ENCODE measurements at places on chromosomes 11 and 22.

GRCh38 chr22:30386608-30386959 lies 627 bp downstream of the RNF215 start:
- no peak for DNase-seq

GRCh38 chr11:69003866-69004367 lies 9.1 kb downstream of the MRGPRF start:
- no peak for DNase-seq

DNA sequence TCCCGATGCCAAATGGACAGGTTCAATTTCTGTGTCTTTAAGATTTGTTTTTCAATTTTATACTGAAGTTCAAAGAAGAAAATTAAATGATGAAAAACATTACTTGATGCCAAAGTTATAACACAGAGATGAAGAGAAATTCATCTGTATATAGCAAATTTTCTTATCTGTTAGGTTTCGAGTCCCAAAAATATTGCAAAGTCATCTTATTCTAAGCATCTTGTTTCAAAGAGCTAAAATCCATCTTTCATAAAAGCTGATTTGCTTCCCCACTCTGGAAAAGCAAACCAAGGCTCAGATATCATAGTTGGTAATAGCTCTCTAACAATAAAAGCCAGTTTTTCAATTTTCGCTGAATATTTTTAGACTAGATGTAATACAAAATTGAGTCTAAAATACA lies 19.0 kb upstream of the CCDC89 start:
- DNase-seq = no peak

DNA sequence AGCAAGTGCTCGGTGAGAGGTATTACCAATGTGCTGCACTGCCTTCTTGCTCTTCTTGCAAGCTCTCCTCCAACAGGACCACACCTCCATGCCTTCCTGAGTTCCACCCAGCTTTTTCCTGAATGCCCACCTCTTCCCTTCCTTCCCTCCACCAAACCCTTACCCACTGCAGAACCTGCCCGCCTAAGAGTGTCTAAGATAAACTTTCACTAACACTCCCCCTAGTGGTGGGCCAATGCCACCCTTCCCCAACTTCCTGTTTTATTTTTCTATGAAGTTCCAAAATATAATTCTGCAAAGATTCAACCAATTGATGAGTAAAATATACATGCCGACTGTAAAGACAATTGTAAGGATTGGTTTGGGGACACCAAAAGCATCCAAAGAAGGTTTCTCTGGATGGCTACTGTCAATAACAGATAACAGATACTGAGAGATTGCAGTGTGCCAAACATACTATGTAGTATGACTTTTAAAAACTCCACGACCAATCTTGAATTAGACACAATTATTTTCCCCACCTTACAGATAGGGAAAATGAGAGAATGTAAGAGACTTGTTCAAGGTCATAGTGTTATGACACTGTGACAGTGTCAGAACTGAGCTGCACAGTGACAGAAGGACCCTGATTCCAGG lies 38.6 kb upstream of the BMAL1 start:
- peak; percentile 7 for DNase-seq

GRCh38 chr22:49660321-49660720 lies 167.4 kb downstream of the BRD1 start:
- no peak for DNase-seq

DNA sequence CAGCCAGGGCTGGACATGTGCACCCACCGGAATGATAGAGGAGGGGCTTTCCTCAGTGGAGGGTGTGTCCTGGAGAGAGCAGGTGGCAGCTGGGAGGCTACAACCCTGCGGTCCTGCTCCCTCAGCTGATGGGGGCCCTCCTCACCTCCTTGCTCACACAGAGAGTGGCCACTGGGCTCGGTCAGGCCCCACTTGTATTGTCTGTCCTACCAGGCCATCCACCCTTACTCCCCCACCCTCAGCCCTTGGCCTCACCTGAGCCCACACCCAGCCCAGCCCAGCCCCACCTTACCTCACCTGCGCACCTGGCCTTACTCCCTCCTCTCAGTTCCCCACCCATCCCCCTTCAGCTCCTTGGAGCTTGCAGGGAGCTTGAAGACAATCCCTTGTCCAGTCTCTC lies 3.1 kb downstream of the TRPM5 start:
- no peak for DNase-seq

- no peak for DNase-seq
Measured at GRCh38 chr22:28443526-28443876, 236.1 kb downstream of the TTC28 start.

DNA sequence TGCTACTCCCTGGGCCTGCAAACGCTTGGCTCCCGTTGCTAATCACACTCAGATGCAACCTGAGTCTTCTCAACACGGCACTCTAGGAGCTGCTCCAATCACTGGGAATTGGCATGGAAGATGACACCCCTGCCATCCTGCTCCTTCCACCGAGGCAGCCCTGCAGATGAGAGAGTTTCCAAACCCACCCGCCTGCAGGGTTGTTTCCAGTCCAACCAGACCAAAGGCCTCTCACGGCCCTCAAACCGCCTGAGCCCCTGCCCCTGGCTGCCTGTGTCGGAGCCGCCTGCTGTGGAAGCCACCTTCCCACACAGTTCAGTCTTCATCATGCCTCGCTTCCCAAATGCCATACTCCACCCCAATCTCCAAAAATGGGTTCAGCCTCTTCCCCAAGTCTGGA lies 36.8 kb upstream of the TP53I11 start:
- no peak for DNase-seq

DNA sequence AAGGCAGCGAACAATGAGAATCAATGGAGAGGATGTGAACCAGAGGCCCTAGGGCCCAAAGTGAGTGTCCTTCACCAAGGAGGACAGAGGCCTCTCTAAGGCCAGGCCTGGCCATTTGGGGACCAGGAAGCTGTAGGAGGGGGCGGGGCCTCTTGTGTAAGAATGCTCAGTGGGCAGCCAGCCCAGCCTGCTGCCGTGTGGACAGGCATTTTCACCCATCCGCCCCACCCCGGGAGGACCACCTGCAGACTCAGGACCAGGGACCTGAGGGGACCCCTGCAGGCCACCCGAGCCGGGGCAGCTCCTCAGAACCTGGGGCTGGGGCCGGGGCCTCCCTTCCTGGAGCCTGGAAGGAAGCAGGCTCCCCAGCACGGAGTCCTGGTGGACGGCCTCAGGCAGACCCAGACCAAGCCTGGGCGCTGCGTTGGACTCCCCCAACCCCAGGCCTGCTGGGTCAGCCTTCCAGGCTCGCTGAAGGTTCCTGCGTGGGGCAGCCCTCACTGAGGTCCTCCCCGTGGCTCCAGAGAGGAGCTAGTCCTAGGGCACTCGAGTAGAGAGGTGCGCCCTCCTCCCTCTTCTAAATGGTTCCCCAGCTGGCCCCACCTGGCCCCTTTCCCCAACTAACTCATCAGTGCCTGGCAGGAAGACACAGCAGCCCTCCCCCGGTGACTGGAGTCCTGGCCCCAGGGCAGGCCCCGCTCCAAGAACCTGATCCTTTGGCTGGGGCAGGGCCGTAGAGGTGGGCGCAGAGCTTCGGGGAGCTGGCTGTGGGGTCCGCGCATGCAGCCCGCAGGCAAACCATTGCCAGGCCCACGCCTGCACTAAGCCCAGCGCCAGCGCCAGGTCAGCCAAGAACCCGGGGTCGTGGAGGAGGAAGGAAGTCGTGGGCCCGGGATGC lies 1.5 kb upstream of the TRABD start:
- DNase-seq = no peak

- no peak for DNase-seq
Measured at GRCh38 chr11:33635161-33635560, 65.5 kb downstream of the C11orf91 start.

GRCh38 chr11:21323617-21324016 lies 654.2 kb downstream of the NELL1 start:
- DNase-seq = no peak

- DNase-seq = no peak
Measured at GRCh38 chr22:36830601-36831000, 13.8 kb upstream of the PVALB start.

DNA sequence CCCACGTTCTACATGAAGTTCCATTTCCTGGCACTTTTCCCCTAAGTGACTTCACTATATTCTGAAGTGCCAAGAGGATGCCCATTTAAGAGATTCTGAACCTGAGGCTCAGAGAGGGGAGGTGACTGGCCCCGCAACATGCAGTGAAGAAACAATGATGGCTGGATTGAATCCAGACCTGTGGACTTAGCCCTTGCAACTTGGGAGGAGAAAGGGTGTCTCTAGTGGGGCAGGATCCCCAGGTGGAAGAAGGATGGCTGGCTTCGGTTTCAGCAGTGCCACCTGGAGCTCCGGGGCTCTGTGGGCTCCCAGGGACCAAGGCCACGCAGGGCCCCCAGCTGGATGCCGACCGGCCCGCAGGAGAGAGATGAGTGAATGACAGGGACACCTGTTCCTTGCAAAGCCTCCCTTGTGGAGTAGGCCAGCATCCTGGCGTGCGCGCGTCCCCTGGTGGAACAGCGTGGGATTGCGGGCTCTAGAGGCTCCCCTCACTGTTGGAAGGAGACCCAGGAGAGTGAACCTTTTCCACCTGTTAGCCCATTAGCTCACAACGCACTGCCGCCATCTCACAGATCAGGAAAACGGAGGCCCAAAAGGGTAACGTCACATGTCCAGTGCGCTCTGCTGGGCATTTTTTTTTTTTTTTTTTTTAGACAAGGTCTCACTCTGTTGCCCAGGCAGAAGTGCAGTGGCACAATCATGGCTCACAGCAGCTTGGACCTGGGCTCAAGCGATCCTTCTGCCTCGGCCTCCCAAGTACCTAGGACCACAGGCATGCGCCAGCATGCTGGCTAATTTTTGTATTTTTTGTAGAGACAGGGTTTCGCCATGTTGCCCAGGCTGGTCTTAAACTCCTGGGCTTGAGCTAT lies 104.7 kb downstream of the KIAA1671 start:
- DNase-seq = peak; percentile 52

DNA sequence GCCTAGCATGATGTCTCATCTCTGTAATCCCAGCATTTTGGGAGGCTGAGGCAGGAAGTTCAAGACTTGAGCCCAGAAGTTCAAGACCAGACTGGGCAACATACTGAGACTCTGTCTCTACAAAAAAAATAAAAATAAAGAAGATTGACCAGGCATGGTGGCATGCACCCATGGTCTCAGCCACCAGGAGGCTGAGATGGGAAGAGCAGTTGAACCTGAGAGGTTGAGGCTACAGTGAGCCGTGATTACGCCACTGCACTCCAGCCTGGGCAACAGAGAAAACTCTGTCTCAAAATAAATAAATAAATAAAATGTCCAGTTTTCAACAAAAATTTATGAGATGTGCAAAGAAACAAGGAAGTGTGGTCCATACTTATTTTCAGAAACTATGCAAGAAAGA lies 28.3 kb downstream of the EFCAB6 start:
- DNase-seq = no peak

GRCh38 chr22:35552196-35552842 lies 11.7 kb downstream of the RASD2 start:
- peak; percentile 40 for DNase-seq

DNA sequence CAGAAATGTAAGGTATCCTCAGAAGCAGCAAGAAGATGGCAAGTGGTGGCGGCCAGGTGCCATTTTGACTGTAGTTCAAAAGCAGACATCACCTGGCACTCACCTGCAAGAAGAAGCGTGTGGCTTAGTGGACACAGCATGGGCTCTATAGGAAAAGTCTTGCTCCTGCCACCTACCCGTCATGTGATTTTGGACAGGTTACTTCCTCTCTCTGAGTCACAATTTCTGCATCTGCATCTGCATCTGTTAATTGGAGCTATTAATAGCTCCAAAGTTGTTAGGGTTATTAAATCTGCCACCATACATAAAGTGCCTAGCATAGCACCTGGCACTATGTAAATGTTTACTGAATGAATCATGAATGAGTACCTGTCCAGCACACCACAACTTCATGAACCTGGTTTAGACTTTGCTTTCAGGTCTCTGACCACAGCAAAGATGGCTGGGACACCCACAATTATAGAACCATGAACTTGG lies 16.8 kb downstream of the RAB30 start:
- DNase-seq = no peak

GRCh38 chr11:112946866-112947265 lies 14.4 kb upstream of the NCAM1 start:
- DNase-seq = no peak

- DNase-seq = no peak
Measured at GRCh38 chr11:2342981-2343380, 34.1 kb upstream of the CD81 start.

- no peak for DNase-seq
Measured at GRCh38 chr11:122101625-122102291, 14.3 kb downstream of the BLID start.

- no peak for DNase-seq
Measured at GRCh38 chr11:10561947-10562346, 6.5 kb downstream of the LYVE1 start.

DNA sequence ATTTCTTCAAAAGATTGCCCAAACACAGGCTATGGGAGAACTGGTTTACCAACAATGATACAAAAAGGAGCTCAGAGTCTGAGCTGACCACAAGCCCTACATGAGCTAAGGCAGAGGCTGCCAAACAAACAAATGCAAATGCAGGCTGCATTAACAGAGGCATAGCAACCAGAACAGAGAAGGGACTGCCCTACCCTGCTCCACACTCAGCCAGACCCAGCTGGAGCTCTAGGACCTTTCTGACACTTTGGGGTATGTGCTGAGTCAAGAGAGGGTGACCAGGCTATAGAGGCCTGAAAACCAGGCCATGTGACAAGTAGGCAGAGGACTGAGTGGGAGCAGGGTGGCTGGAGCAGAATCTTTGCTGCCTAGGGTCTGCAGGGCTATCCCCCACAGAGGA lies 17.8 kb upstream of the P2RY2 start:
- DNase-seq = no peak

DNA sequence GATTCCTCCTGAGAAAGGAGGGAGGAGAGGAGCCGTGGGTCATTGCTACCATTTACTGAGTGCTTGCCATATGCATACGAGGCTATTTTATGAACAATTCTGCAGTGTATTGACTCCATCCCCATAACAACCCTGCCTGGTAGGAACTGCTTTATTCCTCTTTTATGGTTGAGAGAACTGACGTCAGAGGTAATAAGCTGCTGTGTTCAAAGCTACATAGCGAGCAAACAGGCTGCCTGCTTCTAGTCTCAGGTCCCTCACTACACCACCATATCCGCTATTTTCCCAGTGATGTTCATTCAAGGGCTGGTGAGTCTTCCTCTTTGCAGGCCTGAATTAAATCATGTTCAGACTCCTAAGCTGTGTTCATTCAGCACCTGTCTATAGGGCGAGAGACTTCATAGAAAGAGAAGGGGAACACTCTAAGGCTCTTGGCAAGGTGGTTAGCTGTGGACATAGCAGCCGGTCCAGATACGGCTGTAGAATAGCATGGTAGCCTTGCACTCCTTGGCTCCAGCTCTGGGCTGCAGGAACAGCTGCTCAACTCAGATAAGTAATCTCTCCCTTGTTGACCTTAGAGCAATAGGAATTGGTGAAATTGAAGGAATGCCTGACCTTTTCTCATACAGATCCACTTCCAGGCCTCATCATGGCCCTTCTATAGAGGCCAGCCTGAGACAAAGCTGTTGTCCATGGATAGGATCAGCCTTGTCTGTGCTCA lies 82.6 kb downstream of the MICAL2 start:
- no peak for DNase-seq

Data from stimulated activated CD8-positive, alpha-beta memory T cell treated with anti-CD3 and anti-CD28 coated beads, Interleukin-15, amount 100 ng/mL, for 4 hours (primary cell).